ENCODE measurements at places on chromosomes 1 and 21.

DNA sequence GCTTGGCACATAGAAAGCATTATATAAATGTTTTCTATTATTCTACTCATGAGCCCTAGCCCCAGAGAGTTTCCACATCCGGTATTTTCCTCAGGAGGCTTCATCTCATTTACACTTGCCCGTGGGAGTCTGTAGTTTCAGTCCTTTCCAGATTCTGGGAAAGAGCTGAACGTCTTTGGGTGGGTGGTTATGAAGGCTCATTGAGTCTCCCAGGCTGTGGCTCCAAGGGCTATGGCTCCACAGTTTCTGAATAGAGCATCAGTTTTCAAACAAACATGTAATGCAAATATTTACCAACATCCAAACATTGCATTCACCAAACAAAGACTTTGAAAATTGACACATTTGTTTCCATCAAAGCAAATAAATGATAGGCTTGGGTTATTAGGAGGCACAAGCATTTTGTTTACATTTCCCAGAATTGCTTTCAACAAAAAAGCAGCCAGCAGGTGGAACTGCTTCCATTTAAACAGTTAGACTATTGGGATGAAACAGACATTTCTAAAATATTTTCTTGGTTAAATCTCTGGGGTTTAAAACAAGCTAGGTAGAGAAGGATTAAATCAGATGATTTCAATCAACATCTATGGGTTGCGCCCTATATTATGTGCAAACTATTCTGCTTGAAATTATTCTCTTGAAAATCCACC, 1.3 kb upstream of the LEMD1 start:
- DNase-seq = no peak

GRCh38 chr1:24846671-24847070, 83.4 kb downstream of the RUNX3 start:
- no peak for DNase-seq

GRCh38 chr1:230401763-230402294, 24.3 kb downstream of the PGBD5 start:
- DNase-seq = no peak

GRCh38 chr1:40998668-40999067, 19.2 kb downstream of the CTPS1 start:
- DNase-seq = no peak

GRCh38 chr21:42124826-42125570, 53.9 kb downstream of the UMODL1 start:
- DNase-seq = no peak

- no peak for DNase-seq
These were observed 90.3 kb upstream of the DUSP10 start for GRCh38 chr1:221832151-221832550.

- DNase-seq = no peak
These were observed 981 bp upstream of the KIAA1614 start for GRCh38 chr1:180911640-180912191.

DNA sequence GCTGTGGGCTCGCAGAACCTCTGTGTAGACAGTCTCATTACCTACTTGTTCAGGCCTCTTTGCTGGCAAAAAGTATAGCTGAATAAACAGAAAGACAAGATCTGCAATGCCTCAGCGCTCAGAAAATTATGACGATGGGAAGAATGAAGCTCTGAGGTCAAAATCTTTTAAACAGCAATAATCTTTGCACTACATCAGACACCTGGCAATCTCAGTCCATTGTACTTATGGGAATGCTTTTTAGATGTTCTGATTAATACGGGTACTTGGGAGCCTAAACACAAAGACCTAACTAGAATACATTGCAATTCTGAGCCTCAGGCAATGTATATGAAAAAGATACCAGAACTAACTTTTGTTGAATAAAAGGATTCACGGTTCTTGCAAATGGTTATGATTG, 410.7 kb downstream of the SMYD3 start:
- DNase-seq = no peak

DNA sequence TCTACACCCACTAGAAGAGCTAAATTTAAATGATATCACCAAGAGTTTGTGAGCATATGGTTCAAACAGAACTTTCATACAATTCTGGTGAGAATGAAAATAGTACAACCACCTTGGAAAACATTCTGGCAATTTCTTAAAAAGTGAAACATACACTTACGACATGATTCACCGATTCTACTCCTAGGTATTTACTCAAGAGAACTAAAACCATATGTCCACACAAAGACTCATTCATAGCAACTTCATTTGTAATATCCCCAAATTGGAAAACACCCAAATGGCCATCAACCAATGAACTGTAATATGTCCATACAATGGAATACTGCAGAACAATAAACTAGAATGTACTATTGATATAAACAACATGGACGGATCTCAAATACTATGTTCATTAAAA, 51.2 kb upstream of the ADAM30 start:
- no peak for DNase-seq

GRCh38 chr21:35170244-35170643, 121.1 kb upstream of the RUNX1 start:
- DNase-seq = no peak

GRCh38 chr1:205961405-205961804, 18.1 kb upstream of the SLC26A9 start:
- no peak for DNase-seq

DNA sequence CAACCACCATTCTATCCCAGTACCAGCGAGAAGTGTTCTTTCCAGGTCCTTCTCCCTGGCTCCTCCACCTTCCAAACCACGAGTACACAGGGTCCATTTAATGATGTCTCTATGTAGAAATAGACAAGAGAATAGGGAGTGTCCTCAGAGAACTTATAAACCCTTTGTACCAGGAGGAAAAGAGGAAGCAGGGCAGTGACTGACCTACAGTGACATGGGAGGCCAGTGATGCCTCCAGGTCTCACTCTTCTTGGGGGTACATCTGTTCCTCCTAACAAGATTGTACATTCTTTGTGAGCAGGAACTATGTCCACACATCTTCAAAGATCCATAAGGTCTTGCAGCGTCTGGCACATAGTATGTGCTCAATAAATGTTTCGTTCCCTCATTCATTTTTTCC, 18.7 kb upstream of the FMOD start:
- no peak for DNase-seq

GRCh38 chr1:19206947-19207346, 3.1 kb downstream of the UBR4 start:
- DNase-seq = no peak

DNA sequence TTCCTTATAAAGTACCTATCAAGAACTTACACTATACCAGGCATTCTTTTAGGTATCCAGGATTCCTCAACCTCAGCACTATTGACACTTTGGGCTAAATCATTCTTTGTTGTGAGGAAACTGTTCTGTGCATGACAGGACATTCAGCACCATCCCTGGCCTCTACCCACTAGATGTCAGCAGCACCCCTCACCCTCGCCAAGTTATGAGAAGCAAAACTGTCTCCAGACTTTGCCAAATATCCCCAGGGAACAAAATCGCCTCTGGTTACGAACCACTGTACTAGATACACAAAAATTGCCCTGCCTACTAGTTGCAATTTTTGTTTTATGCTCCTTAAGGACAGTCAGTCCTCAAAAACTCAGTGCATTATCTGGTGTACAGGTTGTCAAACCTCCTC, 35.7 kb downstream of the PALMD start:
- DNase-seq = no peak

GRCh38 chr1:93977598-93977945, 68.3 kb upstream of the GCLM start:
- DNase-seq = no peak

DNA sequence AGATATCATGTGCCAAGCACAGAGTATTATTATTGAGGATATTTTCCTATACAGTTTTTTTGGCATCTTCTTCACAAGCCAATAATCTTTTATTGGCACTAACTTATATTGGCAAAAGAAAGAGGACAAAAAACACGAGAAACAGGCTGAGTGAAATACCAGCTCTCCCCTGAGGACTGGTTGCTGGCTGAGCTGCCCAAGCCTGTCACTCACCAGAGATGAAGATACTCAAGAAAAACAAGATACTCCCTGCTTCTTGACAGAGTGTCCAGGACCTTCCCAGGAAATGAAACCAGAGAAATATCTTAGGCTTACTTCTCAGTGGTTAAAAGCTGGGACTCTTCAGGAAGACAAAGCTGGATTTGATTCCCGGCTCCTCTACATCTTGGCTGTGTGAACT, 35.9 kb upstream of the ATP1B1 start:
- no peak for DNase-seq

GRCh38 chr1:153431928-153432327, 15.6 kb downstream of the S100A7A start:
- DNase-seq = no peak

DNA sequence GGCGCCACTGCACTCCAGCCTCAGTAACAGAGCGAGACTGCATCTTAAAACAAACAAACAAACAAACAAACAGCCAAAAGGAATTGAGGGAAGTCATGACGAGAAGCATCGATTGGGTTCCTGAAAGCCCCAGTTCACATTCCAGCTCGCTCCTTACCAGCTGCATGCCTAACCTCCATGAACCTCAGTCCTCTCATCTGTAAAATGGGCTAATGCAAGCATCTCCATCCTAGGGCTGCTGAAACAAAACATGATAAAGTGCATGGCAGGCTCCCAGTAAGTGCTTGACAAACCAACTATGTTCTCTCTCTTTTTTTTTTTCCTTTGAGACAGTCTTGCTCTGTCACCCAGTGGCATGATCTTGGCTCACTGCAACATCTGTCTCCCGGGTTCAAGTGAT, 79.7 kb upstream of the DISP3 start:
- no peak for DNase-seq

- DNase-seq = no peak
These were observed 38.2 kb downstream of the ARID1A start for GRCh38 chr1:26733982-26734381.

GRCh38 chr1:46072975-46073374, 59.5 kb downstream of the PIK3R3 start:
- no peak for DNase-seq

DNA sequence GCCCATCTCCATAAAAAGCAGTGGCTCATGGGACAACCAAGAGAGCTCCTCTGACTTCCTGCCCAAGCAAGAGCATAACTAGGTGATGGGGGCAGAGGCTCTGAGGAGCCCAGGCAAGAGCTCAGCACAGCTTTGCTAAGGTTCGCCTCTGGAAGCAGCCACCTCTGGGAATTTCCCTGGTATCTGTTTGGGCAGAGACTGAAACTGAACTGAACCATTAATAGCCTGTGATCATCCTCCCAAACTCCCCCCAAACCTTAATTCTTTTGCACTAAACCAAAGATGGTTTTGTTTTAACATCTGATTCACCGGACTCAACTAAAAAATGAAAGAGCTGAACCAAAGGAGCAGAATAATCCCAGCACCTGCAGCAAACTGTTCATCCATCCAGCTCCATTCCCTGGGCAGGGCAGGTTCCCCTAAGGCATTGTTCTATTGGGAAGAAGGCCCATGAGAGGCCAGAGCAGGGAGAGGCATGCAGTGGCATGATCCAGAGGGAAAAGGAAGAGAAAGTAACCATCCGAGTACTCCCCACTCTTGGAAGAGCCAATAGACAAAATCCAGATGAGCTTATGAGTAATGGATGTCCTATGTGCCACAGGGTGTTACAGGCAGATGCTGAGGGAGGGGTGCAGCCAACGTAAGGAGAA, 77.8 kb upstream of the KAZN start:
- no peak for DNase-seq

GRCh38 chr1:42191319-42191718, 26.8 kb upstream of the GUCA2A start:
- DNase-seq = no peak

GRCh38 chr21:31326522-31327242, 17.4 kb downstream of the TIAM1 start:
- DNase-seq = no peak

DNA sequence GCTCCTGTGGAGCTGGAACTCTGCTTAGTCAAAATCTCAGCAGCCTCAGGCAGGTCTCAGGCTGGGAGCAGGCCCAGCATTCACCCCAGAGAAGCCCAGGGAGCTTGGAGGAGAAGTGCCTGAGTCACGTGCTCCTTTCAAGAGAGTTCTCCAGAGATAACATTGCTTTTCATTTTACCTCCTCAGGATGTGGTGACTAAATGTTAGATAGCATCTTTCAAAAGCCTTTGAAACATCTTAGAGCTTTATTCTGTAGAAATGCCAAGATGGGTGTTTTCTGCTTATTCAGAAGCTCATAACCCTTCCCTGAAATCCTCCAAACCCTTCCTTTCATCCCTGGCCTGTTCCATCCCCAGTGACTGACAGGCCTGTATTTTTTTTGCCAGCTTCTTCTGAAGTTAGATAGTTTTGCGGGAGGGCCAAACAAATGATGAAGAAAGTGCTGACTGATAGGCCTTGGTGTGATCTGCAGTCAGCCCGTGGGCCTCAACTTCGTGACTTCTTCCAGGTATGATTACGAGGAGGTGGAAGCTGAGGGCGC, 58.0 kb downstream of the PGM1 start:
- peak; percentile 7 for DNase-seq

DNA sequence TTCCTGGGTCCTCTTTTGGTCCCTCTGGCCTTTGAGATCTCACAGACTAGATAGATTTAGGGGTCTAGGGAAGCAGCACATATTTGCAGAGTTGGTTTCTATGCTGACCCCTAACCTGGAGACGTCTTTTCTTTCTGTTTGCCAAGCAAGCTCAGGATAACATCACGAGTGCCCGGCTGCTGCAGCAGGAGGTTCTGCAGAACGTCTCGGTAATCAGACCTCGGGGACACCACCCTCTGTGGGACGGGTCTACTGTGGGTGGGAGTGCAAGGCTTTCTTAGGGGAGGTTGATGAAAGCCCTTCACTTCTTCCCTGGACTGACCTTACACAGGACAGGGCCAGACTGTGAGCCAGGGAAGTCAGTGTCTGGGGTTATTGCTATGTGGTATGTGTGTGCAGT, 2.9 kb downstream of the IL24 start:
- no peak for DNase-seq

GRCh38 chr1:21232044-21232443, 55.3 kb upstream of the EIF4G3 start:
- DNase-seq = no peak

DNA sequence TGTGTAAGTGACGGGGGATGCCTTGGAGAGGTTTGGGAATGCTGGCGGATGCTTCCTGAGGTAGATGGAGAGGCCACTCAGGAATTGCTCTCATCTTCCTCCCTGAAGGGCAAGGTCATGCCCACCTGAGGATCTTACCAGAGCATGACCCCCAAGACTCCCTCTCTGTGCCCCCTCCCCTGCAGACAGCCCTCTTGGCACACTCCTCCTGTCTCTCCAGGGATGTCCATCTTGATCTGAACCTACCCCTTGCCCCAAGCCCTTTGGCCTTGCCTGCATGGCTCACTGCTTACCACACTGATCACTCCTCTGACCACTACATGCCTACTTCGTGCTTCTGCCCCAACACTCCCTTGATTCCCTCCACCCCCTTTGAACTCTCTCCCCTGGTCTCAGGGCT, 17.9 kb upstream of the MPL start:
- DNase-seq = no peak

- no peak for DNase-seq
These were observed 37.4 kb downstream of the PTPRC start for GRCh38 chr1:198676253-198676652.

GRCh38 chr1:40668769-40669525, 3.5 kb upstream of the RIMS3 start:
- DNase-seq = peak; percentile 73

DNA sequence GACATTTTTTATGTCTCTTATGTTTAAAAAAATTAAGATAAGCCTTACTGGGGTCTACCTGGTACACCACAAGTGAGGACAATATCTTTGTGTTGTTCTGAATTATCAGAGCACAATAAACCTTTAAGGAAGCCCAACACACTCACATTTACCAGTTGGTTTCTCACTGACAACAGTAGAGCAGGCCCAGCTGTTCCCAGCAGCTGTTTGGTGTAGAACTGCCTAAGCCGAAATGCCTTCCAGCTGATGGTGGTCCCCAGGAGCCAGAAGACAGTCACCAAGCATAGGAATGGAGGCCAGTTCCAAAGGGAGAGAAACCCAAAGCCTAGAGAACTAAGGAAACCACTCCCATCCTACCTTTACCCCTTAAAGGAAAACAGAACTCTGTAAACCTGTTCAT, 428.6 kb upstream of the CAMK1G start:
- DNase-seq = no peak

Measured in T follicular helper cell (primary cell).